ENCODE measurements at places on chromosomes 12 and 14.

- DNase-seq: no peak
These were observed 842.9 kb downstream of the SLC6A15 start for GRCh38 chr12:84069699-84070098.

DNA sequence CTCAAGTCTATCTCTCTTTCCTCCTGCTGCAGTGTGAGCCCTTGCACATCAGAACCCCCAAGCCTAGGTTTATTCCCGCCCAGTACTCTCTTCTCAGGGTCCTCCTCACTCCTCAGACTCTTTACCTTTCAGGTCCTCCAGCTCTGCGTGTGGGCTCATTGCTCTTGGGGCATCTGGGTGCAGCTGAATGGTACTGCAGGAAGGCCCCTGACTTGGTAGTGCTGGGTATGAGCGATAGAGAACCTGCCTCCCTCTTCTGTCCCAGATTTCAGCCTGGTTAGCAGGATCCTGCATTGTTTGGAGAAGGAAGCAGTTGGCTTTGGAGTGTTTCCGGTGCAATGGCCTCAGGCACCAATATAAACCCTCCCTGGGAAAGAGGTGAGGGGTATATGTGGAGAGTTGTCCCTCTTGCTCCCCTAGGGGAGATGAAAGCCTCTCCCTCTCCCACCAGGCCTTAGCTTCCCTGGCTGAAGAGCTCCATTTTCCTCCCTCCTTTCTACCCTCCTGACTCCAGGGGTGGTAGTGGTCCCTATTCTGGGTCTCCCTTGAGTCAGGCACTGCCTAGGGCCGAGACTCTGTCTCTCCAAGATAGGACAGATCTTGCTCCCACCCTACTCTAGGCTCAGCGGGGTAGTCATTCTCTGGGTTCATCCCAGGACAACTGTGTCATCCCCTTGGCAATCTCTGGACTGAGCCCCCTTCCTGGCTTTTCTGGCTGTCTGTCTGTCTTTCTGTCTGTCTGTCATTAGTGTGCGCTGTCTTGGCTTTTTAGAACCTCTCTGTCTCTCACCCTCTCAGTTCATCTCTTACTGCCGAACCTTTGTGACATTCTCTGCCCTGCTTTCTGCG is 3.8 kb downstream of the LRP1 start:
- no peak for DNase-seq

GRCh38 chr12:112532106-112532505 is 113.4 kb downstream of the PTPN11 start:
- DNase-seq: no peak

DNA sequence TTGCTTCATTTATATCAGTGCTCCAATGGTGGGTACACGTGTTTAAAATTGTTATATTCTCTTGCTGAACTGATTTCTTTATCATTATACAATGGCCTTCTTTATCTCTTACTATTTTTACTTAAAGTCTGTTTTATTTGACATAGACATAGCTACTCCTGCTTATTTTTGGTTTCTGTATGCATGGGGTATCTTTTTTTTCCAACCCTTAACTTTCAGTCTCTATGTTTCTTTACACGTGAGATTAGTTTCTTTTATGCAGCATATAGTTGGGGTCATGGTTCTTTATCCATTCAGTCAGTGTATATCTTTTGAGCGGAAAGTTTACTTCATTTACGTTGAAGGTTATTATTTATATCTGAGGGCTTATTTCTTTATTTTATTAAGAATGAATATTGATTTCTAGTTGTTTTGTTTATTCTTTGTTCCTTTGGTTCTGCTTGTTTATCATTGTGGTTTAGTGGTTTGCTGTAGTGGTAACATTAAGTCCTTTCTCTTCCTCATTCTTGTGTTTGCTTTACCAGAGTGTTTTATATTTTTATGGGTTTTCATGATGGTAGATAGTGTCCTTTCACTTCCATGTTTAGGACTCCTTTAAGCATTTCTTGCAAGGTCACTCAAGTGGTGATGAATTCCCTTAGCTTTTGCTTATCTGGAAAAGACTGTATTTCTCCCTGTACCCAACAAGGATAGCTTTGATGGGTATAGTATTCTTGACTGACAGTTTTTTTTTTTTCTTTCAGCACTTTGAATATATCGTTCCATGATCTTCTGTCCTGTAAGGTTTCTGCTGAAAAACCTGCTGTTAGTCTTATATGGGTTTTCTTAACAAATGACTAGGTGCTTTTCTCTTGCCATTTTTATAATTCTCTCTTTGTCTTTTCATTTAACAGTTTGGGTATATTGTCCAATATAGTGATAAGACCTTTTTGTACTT is 38.3 kb upstream of the FAR2 start:
- DNase-seq: no peak

GRCh38 chr14:66152747-66153146 is 333.4 kb upstream of the CCDC196 start:
- DNase-seq: no peak

DNA sequence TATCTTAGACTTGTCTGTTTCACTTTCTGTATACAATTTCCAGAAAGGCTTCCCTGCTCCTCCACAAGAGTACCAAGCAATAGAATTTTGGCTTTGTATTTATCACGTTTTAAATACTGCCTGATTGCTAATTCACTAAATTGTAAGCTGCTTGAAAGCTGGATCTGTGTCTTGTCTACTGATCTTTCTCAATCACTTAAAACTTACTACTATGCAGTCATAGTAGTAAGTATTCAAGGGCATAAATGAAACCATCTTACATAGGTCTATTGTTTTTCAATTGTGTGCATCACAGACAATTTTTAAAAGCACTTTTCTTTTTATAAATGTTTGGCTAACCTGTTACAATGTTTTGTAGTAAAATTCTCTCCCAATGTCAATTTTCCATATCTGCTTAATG is 1.2 kb upstream of the GLIPR1L2 start:
- no peak for DNase-seq

- DNase-seq: no peak
These were observed 14.5 kb upstream of the KLRD1 start for GRCh38 chr12:10293151-10293550.

GRCh38 chr14:50056435-50056834 is 59.9 kb downstream of the VCPKMT start:
- no peak for DNase-seq
